ENCODE measurements at places on chromosomes 13 and 19. TPM values are rescaled to one million over a fixed set of nuclear protein-coding genes. Genes with fewer than 3 reads are reported as not detected.

Gene FFAR1
- not detected for polyA plus RNA-seq

Gene DIAPH3
- polyA plus RNA-seq = 2.9 TPM

Gene RAB3D
- 10.2 TPM for polyA plus RNA-seq

- no peaks in the 10 kb centered on the region for H3K4me1 ChIP-seq
- H3K4me3 ChIP-seq = no peak overlapping the region
- H3K36me3 ChIP-seq = peaks cover 3% of the 10 kb centered on the region
- H3K27me3 ChIP-seq = no peaks in the 10 kb centered on the region
These were observed 23.1 kb downstream of the SLC6A16 start for GRCh38 chr19:49301866-49302252.

DNA sequence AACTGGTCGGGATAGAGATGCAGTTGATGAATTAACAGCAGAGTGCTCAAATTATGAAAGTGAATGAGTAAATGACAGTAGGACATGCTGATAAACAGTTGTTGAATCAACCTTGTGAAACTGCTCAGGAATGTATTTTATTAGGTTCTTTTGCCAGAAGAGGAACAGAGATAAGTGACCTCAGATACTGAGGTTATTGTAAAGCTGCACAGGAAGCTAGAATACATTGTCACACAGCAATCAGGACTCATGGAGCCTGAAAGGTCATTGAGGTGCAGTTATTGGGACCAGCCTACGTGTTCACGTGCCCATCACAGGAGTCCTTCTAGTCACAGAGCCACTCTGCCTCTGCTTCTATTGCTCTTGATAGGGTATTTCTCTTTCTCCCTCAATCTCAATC is 47.5 kb upstream of the MED4 start:
- H3K4me3 ChIP-seq = no peak overlapping the region
- H3K27me3 ChIP-seq = no peaks in the 10 kb centered on the region
- no peak overlapping the region for H3K27ac ChIP-seq
- H3K36me3 ChIP-seq = no peaks in the 10 kb centered on the region
- no peaks in the 10 kb centered on the region for H3K4me1 ChIP-seq

DNA sequence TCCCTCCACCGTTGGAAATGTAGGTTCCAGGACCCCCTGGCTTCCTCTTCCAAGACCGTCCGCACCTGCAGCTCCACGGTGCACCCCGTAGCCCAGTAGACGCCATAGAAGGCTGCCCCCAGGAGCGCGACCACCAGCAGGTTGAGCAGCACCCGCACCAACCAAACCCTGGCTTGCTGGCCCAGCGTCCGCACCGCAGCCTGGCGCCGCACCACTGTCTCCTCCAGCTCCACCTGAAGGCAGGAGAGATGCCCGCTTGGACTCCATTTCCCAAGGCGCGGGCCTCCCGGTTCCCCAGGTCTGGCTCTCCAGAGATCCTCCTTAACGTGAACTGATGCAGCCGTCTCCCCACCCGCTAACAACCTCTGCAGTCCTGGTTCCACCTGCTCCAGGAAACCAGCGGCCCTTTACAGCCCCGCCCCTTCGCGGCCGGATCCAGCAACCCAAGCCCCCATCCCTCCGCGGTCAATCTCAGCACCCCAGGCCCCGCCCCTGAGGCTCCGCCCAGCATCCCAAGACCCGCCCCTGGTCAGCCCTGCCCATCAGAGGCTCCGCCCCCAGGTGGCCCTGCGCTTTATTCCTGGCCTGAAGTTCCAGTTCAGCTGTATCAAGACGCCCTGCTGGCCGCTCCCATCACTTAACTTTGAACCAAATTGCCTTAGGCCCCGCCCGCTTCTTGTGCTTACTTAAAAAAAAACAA is 5.0 kb upstream of the LENG1 start:
- peak; percentile 59 for DNase-seq
- H3K27ac ChIP-seq = no peak overlapping the region
- no peaks in the 10 kb centered on the region for H3K27me3 ChIP-seq
- H3K4me1 ChIP-seq = peaks cover 5% of the 10 kb centered on the region
- no peaks in the 10 kb centered on the region for H3K36me3 ChIP-seq

DNA sequence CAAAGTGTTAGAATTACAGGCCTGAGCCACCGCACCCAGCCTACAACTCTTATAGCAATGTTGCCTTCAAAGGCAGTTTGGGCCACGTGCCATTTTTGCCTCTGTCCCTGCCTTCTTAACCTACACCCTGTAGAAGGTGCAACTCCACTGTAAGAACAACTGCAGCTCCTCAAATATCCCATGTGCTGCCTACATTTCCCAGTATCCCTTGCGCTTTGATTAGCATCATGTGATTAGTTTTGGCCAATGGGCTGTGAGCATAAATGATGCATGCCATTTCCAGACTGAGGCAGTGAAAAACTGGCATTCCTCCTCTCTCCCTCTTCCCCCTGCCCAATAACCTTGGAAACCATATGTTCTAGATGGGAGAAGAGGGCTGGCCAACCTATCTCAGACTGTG is 75.2 kb upstream of the MRI1 start:
- no peak overlapping the region for H3K4me3 ChIP-seq
- H3K36me3 ChIP-seq = no peaks in the 10 kb centered on the region
- H3K4me1 ChIP-seq = peaks cover 4% of the 10 kb centered on the region
- H3K27me3 ChIP-seq = peaks cover 6% of the 10 kb centered on the region
- peak; percentile 20 for DNase-seq

DNA sequence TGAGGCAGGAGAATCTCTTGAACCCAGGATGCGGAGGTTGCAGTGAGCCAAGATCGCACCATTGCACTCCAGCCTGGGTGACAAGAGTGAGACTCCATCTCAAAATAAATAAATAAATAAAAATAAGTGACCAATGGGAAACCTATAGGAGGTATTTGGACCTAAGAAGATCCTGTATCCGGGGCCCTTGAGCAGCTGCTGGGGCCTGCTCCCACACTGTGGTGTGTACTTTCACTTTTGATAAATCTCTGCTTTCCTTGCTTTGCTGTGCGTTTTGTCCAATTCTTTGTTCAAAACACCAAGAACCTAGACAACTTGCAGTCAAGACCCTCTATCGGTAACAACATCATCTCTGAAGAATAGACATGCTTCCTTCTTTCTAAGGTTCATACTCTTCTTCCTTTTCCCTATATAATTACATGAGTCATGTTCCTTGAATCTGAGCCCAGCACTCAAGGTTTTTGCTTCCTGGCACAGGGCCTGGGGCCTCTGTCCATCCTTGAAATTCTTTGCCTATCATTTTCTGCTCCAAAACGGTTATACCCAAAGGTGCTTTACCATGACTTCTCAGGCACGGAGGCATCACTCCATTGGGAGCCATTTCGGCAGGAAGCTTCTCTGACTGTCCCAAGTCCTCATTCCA is 14.2 kb upstream of the PNMA8C start:
- peak; percentile 85 for DNase-seq
- no peaks in the 10 kb centered on the region for H3K27me3 ChIP-seq
- no peak overlapping the region for H3K4me3 ChIP-seq
- H3K4me1 ChIP-seq = no peaks in the 10 kb centered on the region

DNA sequence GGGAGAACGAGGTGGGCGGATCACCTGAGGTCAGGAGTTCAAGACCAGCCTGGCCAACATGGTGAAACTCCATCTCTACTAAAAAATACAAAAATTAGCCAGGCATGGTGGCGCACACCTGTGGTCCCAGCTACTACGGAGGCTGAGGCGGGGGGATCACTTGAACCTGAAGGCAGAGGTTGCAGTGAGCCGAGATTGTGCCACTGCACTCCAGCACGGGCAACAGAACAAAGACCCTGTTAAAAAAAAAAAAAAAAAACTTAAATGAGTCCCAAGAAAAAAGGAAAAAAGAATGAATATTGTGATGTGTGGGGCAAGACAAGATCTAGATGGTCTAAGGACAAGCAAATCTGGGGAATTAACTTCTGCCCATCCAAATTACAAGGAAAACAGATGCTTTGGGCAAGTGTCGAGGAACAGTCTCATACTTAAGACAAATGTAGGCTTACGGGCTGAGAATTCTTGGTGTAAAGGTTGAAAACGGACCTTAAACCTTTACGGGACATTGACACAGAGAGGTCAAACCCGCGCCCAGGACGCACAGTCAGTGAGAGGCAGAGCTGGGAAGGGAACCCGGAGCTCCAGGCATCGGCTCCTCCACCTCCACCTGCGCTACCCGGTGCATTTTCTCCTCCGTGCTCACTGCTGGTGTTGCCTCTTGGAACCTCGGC is 656 bp upstream of the ZNF324 start:
- H3K36me3 ChIP-seq = no peaks in the 10 kb centered on the region
- peak overlapping the region; percentile 71 for H3K4me3 ChIP-seq
- DNase-seq = no peak
- H3K27me3 ChIP-seq = no peaks in the 10 kb centered on the region

- H3K27me3 ChIP-seq = no peaks in the 10 kb centered on the region
- no peaks in the 10 kb centered on the region for H3K4me1 ChIP-seq
- H3K4me3 ChIP-seq = no peak overlapping the region
- DNase-seq = peak; percentile 7
- no peak overlapping the region for H3K27ac ChIP-seq
These were observed 81.0 kb upstream of the SLC7A1 start for GRCh38 chr13:29676535-29676934.

- H3K4me1 ChIP-seq = no peaks in the 10 kb centered on the region
- H3K27ac ChIP-seq = no peak overlapping the region
- no peak for DNase-seq
- H3K4me3 ChIP-seq = no peak overlapping the region
- no peaks in the 10 kb centered on the region for H3K27me3 ChIP-seq
These were observed 364.4 kb downstream of the DCT start for GRCh38 chr13:94115054-94115453.

GRCh38 chr13:75220238-75220542 is 261.8 kb downstream of the TBC1D4 start:
- H3K27me3 ChIP-seq = no peaks in the 10 kb centered on the region
- no peaks in the 10 kb centered on the region for H3K36me3 ChIP-seq
- H3K4me3 ChIP-seq = no peak overlapping the region
- H3K27ac ChIP-seq = no peak overlapping the region
- DNase-seq = no peak

- no peak overlapping the region for H3K27ac ChIP-seq
- no peaks in the 10 kb centered on the region for H3K4me1 ChIP-seq
- H3K4me3 ChIP-seq = no peak overlapping the region
- H3K27me3 ChIP-seq = no peaks in the 10 kb centered on the region
- no peak for DNase-seq
These were observed 798.3 kb downstream of the GPC5 start for GRCh38 chr13:92196591-92197256.

- no peak for DNase-seq
- no peaks in the 10 kb centered on the region for H3K27me3 ChIP-seq
- no peaks in the 10 kb centered on the region for H3K36me3 ChIP-seq
These were observed 145.5 kb downstream of the DLEU7 start for GRCh38 chr13:50697746-50698539.

DNA sequence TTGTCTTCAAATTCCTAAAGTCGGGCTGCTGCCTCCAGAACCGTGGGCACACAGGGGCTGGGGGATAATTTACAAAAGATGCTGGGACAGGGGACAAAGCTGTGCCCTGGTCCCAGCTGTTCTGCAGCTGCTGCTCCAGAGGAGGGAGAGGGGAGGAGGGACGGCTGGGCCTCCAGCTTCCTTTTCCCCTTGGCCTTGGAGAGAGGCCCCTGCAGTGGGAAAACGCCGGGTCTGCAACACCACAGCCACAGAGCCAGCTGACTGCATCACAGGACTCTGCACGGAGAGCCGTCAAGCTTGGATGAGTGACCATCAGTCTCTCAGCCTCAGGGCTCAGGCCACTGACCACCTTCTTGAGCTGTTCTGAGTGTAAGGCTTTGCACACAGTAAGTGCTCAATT is 6.1 kb downstream of the DOCK6 start:
- H3K4me1 ChIP-seq = no peaks in the 10 kb centered on the region
- H3K27ac ChIP-seq = no peak overlapping the region
- H3K36me3 ChIP-seq = no peaks in the 10 kb centered on the region
- no peak overlapping the region for H3K4me3 ChIP-seq
- no peak for DNase-seq

DNA sequence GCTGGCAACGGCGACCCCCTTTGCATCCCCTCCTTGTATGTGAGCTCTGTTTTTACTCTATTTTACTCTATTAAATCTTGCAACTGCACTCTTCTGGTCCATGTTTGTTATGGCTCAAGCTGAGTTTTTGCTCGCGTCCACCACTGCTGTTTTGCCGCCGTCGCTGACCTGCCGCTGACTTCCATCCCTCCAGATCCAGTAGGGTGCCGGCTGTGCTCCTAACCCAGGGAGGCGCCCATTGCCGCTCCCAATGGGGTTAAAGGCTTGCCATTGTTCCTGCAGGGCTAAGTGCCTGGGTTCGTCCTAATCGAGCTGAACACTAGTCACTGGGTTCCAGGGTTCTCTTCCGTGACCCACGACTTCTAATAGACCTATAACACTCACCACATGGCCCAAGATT is 2704.4 kb downstream of the PCDH9 start:
- H3K36me3 ChIP-seq = no peaks in the 10 kb centered on the region
- no peak overlapping the region for H3K27ac ChIP-seq
- no peaks in the 10 kb centered on the region for H3K4me1 ChIP-seq
- DNase-seq = no peak

- H3K4me1 ChIP-seq = no peaks in the 10 kb centered on the region
- H3K27me3 ChIP-seq = no peaks in the 10 kb centered on the region
- H3K27ac ChIP-seq = no peak overlapping the region
These were observed 9.7 kb downstream of the CTU1 start for GRCh38 chr19:51098365-51099046.

DNA sequence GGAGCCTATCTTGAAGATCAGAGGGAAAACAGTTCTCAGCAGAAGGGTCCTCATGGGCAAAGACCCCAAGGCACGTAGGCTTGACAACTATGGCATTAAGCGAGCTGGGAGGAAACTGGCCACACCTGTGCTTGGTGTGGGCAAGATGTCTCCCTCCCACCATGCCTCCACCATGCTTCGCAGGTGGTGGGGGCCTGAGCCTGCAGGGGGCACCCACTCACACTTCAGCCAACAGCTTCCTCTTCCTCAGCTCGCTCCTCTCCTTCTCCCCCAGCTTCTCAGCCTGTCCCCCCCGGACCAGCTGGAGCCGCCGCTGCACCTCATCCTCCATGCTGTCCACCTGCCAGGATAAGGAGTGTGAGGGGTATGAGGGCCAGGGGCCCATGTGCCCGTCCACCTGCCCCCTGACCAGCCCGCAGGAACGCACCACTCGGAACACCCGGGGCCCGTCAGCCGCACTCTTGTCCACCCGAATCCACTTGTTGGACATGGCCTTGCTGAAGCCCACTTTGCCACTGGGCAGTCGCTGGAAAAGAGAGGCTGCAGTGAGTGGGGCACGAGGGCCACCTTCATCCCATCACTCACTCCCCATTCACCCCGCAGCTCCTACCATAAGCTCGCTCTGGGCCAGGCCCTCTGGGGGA is 3.4 kb downstream of the FARSA start:
- no peaks in the 10 kb centered on the region for H3K27me3 ChIP-seq
- H3K27ac ChIP-seq = no peak overlapping the region
- DNase-seq = no peak
- peaks cover 45% of the 10 kb centered on the region for H3K36me3 ChIP-seq

All from cardiac muscle cell (in vitro differentiated cells and primary cell).